Fibroblast of skin of scalp (primary cell): ENCODE measurements at places on chromosomes 16 and 17.

- no peak for DNase-seq
These were observed 123.7 kb upstream of the CCL2 start for GRCh38 chr17:34131386-34131785.

GRCh38 chr16:89404561-89404960 lies 85.8 kb downstream of the ANKRD11 start:
- DNase-seq, result no peak

GRCh38 chr17:29283961-29284360 lies 10.0 kb downstream of the NUFIP2 start:
- DNase-seq, result no peak

GRCh38 chr16:19884611-19885450 lies at the start of gene GPRC5B:
GPRC5B (minus strand) TSS chr16:19884848; CDS start chr16:19872845, 12,003 bp downstream.
- DNase-seq, result peak; percentile 24

- peak; percentile 96 for DNase-seq
These were observed 74.0 kb downstream of the N4BP1 start for GRCh38 chr16:48535831-48536613.

- peak; percentile 99 for DNase-seq
These were observed 289.4 kb downstream of the SEC14L1 start for GRCh38 chr17:77429969-77430752.

- no peak for DNase-seq
These were observed 29.0 kb downstream of the HEXIM2 start for GRCh38 chr17:45190503-45191255.

- DNase-seq, result no peak
These were observed 67.7 kb downstream of the MPRIP start for GRCh38 chr17:17109907-17110306.

DNA sequence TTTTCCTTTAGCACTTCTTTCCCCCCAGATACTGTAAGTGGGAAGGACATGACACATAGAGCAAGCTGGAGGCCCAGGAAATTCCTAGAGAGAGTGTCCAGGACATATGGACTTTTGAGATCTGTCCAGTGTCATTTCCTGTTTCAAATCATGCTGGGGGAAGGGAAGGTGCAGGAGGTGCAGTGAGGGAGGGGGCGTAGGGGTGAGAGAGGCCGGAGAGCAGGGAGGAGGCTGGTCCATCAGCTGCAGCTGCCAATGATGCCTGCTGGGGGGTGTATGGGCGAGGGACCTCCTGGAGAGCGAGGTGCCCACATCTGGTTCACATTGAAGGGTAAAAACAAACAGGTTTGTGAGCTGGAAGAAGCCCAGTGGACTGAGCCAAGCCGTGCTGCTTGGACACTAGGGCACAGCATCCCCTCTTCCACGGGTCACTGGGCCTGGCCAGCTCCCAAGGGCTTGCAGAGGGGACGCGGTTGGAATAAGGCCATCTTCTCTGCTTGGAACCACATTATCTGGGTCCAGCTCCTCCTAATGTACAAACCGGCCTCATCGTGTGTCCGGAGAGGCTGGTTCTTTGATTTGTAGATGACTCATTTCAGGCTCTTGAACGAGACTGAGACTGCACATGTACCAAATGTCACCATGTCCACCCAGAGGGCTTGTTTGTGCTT lies 70.4 kb upstream of the SMURF2 start:
- peak; percentile 68 for DNase-seq

- peak; percentile 77 for DNase-seq
These were observed 55.2 kb upstream of the MRTFB start for GRCh38 chr16:14015948-14016347.

DNA sequence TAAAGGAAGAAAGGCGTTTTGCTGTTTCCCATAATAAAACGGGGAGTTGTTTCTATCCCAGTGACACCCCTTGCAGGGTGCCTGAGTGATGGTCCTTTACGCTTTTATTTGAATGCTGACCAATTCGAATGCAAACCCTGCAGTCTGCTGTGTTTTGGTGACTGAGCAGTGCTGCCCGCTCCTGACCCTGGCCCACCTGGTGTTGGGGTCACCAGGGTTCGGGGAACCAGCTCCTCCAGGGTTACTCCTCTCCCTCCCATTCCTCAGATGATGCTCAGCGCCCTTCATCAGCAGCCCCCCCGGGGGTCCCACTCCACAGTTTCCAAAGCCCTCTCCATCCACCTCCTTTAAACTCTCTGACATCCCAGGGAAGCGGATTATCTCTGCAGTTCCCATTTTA lies 6.0 kb downstream of the CA4 start:
- no peak for DNase-seq

DNA sequence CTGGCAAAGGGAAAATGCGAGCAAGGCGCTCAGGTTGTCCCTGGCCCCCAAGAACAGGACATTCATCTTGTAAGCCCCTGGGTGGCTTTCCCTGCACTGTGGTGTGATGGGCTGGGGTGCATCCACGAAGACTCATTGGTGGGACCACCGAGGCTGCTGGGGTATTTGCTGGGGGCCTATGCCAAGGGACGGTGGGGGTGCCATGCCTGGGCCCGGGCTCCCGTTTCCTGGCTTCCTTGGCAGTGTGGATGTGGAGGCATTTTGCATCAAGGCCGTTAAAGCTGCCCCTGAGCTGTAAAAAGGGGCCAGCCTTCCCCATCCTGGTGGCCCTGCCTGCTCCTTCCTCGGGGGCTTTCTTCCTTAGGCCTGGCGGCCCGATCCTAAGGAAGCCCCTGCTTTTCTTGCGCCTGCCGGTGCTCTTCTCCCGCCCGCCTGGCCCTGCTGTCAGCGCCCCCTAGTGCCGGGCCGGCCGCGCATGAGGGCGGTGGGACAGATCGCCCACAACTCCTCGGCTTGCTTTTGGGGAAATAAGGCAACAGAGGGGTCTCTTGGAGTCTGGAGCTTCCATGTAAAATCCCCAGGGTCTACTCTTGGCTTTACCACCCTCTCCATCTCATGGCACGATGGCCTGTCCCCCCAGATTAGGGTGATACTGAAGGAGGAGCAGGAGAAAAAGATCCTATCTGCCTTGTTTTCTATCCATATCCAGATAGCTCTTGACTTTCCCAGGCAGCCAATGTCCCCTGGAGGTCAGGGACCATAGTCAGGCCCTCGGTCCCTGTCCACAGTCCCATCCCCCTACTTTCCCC lies 9.8 kb upstream of the TBX2 start:
- DNase-seq, result peak; percentile 43

GRCh38 chr17:40873801-40874200 lies 6.8 kb upstream of the KRT12 start:
- DNase-seq, result peak; percentile 31
